ENCODE measurements at places on chromosomes 4 and X.

- no peak for DNase-seq
These were observed at the start of gene MSL3 for GRCh38 chrX:11757719-11758399. MSL3 (plus strand) TSS chrX:11758237; CDS start chrX:11758264, 27 bp downstream.

DNA sequence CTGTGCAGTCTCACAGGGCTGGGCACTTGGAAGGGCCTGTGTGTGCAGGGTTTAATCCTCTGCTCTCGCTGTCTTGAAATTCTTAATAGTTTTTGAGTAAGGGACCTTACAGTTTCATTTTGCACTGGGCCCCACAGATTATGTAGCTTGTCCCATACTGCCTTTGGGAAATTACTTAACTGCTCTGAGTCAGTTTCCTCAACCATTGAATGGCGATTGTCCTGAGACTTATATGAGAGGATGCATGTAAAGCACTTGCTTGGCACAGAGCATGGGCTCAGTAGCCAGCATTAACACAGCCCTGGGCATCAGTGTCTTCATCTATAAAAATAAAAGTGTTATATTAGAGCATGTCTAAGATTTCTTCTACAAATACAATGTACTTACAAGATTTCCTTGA lies 55.8 kb downstream of the CLCN5 start:
- no peak for DNase-seq

DNA sequence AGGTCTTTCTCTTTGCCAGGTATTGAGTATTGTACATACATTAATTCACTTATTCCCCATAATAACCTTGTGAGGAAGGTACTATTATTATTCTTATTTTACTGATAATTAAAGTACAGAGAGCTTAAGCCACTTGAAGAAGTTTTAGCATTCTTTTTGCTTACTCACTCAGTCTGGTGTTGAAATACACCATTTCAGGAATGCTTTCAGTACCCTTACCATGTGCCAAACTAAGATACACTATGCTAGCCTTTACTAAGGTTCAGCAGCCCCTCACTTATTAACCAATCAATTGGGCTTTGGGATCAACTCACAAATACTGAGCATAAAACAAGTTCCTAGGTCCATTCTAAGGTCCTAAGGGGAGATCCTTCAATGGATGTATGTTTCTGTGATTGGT lies 179.0 kb upstream of the FGF13 start:
- DNase-seq: no peak

GRCh38 chrX:26649534-26649933 lies 433.6 kb downstream of the MAGEB5 start:
- DNase-seq: no peak

GRCh38 chr4:65865489-65865888 lies 195.2 kb upstream of the EPHA5 start:
- no peak for DNase-seq

Data from NCI-H2107 (cell line).